Activated CD8-positive, alpha-beta T cell treated with anti-CD3 and anti-CD28 coated beads for 36 hours (primary cell): ENCODE measurements at places on chromosomes 4 and X.

DNA sequence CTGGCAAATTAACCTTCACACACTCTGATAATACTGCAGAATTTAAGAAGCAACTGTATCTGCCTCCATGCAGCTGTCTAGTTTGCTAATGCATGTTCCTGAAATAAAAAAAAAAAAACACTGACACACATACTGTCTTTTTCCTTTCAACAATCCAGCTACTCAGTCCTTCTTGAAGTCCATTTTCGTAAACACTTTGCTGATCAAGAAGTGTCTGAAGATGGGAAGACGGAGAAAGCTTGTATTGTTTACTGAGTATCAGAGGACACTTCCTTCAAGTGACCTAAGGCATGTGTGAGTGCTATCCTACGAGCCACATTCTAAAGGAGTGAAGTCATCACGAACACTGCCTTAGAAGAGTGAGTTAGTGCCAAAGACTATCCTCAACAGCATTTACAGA is 82.6 kb downstream of the LUZP4 start:
- H3K27me3 ChIP-seq, result no peaks in the 10 kb centered on the region
- no peak overlapping the region for H3K4me3 ChIP-seq

- no peaks in the 10 kb centered on the region for H3K36me3 ChIP-seq
- no peak overlapping the region for H3K4me3 ChIP-seq
- no peaks in the 10 kb centered on the region for H3K4me1 ChIP-seq
These were observed 19.6 kb upstream of the TCEAL4 start for GRCh38 chrX:103565752-103566151.

DNA sequence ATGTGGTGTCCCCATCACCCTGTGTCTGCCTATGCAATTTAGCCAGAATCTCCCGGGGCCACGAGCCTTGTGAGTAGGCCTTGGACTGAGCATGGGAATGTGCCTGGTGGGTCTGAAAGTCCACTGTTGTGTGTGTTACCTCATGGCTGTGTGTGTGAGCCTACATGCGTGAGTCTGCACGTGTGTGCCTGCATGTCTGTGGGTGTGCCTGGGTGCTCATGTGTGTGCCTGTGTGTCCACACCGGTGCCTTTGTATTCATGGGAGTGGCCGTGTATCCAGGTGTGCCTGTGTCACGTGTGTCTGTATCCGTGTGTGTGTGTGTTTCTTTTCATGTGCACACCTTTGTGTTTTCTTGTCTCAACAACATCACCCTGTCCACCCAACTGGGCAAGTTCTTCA is 14.2 kb downstream of the ATP5ME start:
- H3K27ac ChIP-seq, result no peak overlapping the region
- DNase-seq, result no peak
- H3K4me1 ChIP-seq, result peaks cover 14% of the 10 kb centered on the region
- no peaks in the 10 kb centered on the region for H3K27me3 ChIP-seq
- no peak overlapping the region for H3K4me3 ChIP-seq
- peaks cover 8% of the 10 kb centered on the region for H3K36me3 ChIP-seq

- peaks cover 1% of the 10 kb centered on the region for H3K27me3 ChIP-seq
- no peaks in the 10 kb centered on the region for H3K36me3 ChIP-seq
- no peak for DNase-seq
These were observed 21.9 kb upstream of the GPR78 start for GRCh38 chr4:8558080-8558960.

GRCh38 chrX:12932244-12932643 is 25.8 kb downstream of the TLR8 start:
- H3K4me3 ChIP-seq, result no peak overlapping the region
- no peak for DNase-seq
- no peaks in the 10 kb centered on the region for H3K36me3 ChIP-seq
- H3K4me1 ChIP-seq, result peaks cover 2% of the 10 kb centered on the region
- H3K27ac ChIP-seq, result no peak overlapping the region

DNA sequence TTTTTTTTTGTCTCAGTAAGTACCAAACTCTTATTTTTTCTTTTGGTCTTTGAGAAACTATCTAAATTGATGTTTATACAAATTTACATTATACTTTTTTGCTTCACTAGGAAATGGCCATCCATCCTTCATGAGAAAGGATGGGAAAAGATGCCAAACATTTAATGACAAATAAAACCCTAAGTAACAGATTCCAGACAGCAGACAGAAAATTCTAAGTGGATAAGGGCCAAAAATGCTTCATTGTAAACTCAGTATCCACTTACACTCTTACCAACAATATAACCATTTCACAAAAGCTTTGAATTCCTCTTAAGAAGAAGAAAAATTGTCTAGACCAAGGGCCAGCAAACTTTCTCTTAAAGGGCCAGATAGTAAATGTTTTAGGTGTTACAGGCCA is 3.5 kb downstream of the GUCY1B1 start:
- no peak for DNase-seq
- H3K27ac ChIP-seq, result no peak overlapping the region
- H3K36me3 ChIP-seq, result no peaks in the 10 kb centered on the region
- H3K4me1 ChIP-seq, result peaks cover 7% of the 10 kb centered on the region
- H3K4me3 ChIP-seq, result no peak overlapping the region
- peaks cover 26% of the 10 kb centered on the region for H3K27me3 ChIP-seq

- peaks cover 56% of the 10 kb centered on the region for H3K4me1 ChIP-seq
- peaks cover 7% of the 10 kb centered on the region for H3K36me3 ChIP-seq
- H3K4me3 ChIP-seq, result peak overlapping the region; percentile 9
- H3K27ac ChIP-seq, result no peak overlapping the region
- H3K27me3 ChIP-seq, result no peaks in the 10 kb centered on the region
These were observed 2.6 kb upstream of the KLF3 start for GRCh38 chr4:38661371-38661770.

DNA sequence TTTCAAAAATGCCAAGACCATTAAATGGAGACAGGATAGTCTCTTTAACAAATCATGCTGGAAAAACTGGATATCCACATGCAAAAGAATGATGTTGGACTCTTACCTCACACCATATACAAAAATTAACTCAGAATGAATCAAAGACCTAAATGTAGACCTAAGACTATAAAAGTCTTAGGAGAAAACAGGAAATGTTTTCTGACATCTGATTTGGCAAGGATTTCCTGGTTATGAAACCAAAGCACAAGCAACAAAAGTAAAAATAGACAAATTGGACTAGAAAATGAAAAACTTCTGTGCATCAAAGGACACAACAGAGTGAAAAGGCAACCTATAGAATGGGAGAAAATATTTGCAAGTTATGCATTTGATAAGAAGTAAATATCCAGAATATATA is 37.6 kb downstream of the ARFIP1 start:
- no peaks in the 10 kb centered on the region for H3K27me3 ChIP-seq
- no peak overlapping the region for H3K27ac ChIP-seq
- no peak for DNase-seq
- peaks cover 46% of the 10 kb centered on the region for H3K36me3 ChIP-seq

GRCh38 chrX:2320580-2321327 is 180.0 kb downstream of the DHRSX start:
- DNase-seq, result no peak
- H3K4me1 ChIP-seq, result peaks cover 10% of the 10 kb centered on the region
- peaks cover 37% of the 10 kb centered on the region for H3K36me3 ChIP-seq
- H3K27me3 ChIP-seq, result no peaks in the 10 kb centered on the region
- H3K4me3 ChIP-seq, result no peak overlapping the region

- no peak overlapping the region for H3K27ac ChIP-seq
- H3K27me3 ChIP-seq, result peaks cover 7% of the 10 kb centered on the region
- H3K36me3 ChIP-seq, result no peaks in the 10 kb centered on the region
These were observed 6.4 kb downstream of the CXCL3 start for GRCh38 chr4:74032064-74032463.

DNA sequence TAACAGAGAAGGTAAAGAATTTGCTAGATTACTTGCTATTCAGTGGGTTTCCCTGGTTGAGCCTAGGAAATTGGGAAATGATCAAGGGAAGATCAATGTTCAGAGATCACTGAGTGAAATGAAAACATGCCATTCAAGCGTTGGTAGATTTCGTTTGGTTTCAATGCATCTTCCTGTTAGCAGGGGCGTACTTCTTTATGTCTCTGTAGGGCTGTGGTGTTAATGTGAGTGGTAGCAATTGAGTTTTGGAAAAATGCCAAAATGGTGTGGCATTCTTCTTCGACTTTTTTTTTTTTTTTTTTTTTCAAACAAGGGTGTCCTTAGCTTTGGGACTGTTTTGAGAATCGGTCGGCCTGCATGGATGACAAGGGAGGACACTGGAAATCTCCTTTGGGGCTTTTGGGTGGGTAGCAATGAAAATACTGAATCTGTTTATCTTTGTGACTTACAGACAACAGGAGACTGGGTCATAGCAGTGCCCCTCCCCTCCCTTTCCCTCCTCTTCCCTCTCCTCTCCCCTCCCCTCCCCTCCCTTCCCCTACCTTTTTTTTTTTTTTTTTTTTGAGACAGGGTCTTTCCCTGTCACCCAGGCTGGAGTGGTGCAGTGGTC is 50.4 kb downstream of the SPRY1 start:
- H3K27me3 ChIP-seq, result no peaks in the 10 kb centered on the region
- no peak for DNase-seq
- H3K4me1 ChIP-seq, result peaks cover 58% of the 10 kb centered on the region
- peaks cover 4% of the 10 kb centered on the region for H3K36me3 ChIP-seq
- peak overlapping the region; percentile 31 for H3K4me3 ChIP-seq

- H3K27me3 ChIP-seq, result peaks cover 3% of the 10 kb centered on the region
- H3K36me3 ChIP-seq, result no peaks in the 10 kb centered on the region
- H3K4me1 ChIP-seq, result no peaks in the 10 kb centered on the region
- DNase-seq, result no peak
These were observed 405.6 kb downstream of the SPRY1 start for GRCh38 chr4:123802082-123802645.

DNA sequence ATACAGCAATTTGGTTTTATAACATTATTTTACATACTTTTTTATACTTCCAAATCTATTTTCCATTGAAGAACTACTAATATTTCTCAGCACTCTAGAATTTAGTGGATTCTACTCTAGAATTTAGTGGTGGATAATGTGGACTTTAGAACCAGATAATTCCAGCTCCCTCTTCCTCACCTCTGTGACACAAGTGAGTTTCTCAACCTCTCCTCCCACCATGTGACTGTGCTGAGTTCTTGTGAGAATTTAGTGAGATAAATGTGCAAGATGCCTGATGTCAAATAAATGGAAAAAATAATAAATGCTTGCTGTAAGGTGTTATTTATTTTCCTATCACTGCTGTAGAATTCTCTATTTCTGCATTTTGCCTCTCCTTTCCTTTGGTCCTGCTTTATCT is 107.3 kb downstream of the CPEB2 start:
- H3K27ac ChIP-seq, result no peak overlapping the region
- H3K4me1 ChIP-seq, result no peaks in the 10 kb centered on the region
- DNase-seq, result no peak
- no peak overlapping the region for H3K4me3 ChIP-seq
- peaks cover 4% of the 10 kb centered on the region for H3K27me3 ChIP-seq

DNA sequence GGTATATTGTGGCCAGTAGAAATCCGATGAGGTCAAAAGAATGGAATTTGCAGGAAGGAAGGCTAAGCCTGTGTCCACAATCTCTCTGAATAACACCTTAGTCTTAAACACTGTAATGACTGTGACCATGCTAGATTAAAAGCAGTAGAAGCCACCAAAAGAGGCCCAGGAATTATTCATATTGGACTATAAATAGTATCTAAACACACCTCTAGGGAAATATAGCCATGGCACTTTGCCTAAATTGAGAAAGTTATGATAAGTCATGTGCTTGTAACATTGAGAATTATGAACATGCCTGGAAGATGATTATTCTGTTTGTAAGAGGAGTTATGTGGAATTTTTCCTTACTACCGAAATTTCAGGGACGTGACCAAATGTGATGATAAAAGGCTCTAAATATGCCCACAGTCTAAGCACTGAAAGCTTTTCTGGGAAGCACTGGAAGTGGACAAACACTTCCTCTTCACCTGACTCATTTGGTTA is 298.5 kb downstream of the KCTD8 start:
- no peaks in the 10 kb centered on the region for H3K27me3 ChIP-seq
- no peak overlapping the region for H3K27ac ChIP-seq

DNA sequence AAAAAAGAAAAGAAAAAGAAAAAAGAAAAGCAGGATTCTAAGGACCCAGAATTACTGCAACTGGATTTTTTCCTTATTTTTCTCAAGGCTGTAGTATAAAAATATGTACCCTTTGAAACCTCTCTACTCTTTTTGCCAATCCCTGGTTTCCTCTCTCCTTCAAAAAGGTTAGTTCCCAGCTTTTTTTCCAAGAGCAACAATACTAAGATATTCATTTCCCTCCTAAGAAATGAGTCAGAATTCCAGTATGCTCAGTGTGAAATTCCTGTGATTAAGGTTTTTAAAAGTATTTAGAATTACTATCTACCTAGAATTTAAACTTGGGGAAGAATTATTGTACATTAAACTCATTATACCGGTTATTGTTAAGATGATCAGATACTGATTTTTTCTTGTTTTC is 22.0 kb downstream of the SMIM14 start:
- H3K36me3 ChIP-seq, result no peaks in the 10 kb centered on the region
- no peak overlapping the region for H3K4me3 ChIP-seq
- no peak for DNase-seq
- no peaks in the 10 kb centered on the region for H3K27me3 ChIP-seq
- no peak overlapping the region for H3K27ac ChIP-seq
- H3K4me1 ChIP-seq, result peaks cover 4% of the 10 kb centered on the region

DNA sequence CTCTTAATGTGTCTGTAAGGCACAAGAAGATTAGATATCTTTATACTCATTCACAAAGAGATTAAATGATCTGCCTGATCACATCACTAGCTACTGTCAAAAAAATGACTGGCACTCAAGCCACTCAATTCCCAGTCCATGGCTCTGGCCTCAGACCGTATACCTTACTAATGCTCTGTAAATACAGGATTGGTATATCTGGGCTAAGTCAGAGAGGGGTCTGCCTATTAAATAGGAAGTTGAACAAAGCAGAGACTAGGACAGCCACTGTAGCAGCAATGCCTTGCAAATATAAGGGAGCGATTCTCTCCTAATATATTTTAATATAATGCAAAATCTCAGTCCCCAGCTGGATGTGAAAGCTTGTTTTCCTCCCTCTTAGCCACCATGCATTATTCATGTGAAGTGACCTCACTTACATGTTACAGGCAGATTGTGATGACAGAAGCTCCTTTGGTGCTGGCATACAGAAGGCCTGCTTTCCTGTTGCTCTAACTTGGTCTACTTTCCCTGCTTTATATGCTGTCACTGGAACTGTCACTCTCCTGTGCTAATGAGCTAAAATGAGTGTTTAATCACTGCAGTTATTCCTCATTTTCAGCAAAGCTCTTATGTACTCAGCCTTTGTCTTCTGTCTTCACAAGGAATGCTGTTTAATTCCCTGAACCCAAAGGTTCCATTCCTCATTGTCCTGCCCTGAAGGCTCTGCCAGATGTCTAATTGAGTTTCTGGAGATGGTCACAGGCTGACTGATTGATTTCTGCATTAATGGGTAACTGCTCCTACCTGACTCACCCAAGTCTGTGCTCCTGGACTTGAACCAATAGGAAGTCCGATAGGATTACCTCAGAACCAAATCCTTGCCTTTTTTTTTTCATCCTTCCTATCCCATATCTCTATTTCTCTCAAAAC is 578.2 kb downstream of the KLHL13 start:
- no peaks in the 10 kb centered on the region for H3K4me1 ChIP-seq
- no peak for DNase-seq
- peaks cover 2% of the 10 kb centered on the region for H3K27me3 ChIP-seq
- H3K27ac ChIP-seq, result no peak overlapping the region

GRCh38 chrX:314781-315595 is 3.6 kb downstream of the GTPBP6 start:
- H3K4me3 ChIP-seq, result no peak overlapping the region
- peaks cover 28% of the 10 kb centered on the region for H3K36me3 ChIP-seq
- no peak for DNase-seq
- peaks cover 8% of the 10 kb centered on the region for H3K4me1 ChIP-seq
